ENCODE measurements at places on chromosomes 16 and 17.

DNA sequence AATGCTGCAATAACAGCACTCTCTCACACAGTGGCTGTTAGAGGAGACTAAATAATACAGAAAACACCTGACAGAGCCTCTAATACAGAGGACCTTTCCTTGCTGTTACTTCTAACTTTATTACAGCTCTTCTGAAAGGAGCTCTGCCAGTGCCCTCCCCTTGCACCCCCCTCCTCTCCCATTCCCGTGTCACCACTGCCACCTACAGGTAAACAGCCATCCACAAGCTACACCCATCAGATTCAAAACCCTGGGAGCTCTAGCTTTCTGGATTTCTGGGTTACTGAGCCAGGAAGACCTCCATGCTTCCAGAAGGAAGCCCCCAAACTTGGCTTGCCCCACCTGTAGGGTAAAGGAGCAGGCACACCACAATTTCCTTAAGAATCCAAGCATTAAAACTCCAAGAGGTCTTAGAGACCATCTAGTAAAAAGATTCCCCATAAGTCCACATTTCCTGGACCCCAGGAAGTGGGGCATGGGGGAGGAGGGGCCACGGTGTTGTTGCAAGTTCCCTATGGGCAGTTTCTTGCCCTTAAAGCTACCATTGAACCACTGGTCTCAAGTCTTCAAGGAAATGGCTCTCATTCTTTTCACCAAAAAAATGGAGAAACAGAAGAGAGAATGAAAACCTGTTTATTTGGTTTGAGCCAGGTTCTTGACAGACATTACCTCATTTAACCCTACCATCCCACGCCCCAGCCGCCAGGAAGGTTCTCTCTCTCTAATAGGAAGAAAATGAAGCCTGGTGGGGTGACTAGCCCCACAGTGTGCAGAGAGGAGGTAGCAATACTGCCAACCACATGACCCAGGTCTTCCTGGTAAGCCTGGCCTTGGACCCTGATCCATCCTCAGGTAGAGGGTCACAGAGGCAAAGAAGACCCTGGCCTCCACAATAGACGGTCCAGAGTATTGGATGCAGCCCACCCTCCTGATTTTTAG, 52.8 kb downstream of the TOM1L2 start:
- DNase-seq: peak; percentile 61

- no peak for DNase-seq
Observed at GRCh38 chr17:17376362-17376761, 73.2 kb downstream of the NT5M start.

- DNase-seq: no peak
Observed at GRCh38 chr17:6994666-6995256, 1.1 kb upstream of the ALOX12 start.

DNA sequence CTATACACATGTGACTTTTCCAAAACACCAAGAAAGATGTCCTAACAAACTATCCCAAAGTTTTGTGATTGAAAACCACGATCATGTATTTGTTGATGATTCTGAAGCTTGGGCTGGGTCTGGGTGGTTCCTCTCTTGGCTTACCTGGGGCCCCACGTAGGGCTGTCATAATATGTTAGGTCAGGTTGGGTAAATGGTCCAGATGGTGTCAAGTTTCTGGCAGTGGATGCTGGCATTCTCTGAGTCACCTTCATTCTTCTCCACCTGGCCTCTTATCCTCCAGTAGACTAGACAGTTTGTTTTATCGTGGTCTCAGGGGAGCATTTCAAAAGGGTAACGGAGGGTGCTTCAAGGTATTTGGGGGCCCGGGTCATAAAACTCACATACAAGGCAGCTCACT, 39.4 kb downstream of the SYCE1L start:
- DNase-seq: no peak

DNA sequence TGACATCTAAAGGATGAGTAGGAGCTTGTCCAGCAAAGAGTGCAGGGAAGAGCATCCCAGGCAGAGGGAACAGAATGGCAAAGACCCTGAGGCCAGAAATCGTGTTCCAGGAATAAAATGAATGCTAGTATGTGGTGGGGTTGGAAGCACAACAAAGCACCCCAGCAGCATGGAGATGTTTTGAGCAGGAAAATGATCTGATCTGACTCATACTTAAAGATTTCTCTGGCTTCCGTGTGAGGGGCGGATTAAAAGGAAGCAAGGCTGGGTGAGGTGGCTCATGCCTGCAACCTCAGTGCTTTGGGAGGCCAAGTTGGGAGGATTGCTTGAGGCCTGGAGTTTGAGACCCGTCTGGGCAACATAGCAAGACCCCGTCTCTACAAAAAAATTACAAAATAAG, 2.3 kb downstream of the SLC5A11 start:
- no peak for DNase-seq

DNA sequence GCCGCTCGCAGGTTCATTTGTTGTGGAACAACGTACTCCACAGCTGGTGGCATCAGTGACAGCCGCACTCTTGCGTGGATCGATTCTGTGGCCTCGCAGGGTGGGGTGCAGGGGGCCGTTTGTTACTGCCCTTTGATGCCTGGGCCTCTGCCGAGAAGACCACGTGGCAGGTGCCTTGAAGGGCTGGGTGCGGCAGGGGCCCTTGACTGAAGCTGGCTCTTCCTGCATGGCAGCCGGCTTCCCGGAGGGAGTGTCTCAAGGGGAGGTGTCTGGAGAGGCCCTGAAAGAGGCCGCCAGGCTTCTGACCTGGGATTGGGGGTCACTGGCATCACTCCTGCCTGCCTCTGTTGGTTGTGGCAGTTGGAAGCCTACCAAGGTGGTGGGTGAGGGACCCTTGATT, 43.8 kb downstream of the TBCD start:
- no peak for DNase-seq

- no peak for DNase-seq
Observed at GRCh38 chr17:1031711-1032110, 34.8 kb downstream of the TIMM22 start.

DNA sequence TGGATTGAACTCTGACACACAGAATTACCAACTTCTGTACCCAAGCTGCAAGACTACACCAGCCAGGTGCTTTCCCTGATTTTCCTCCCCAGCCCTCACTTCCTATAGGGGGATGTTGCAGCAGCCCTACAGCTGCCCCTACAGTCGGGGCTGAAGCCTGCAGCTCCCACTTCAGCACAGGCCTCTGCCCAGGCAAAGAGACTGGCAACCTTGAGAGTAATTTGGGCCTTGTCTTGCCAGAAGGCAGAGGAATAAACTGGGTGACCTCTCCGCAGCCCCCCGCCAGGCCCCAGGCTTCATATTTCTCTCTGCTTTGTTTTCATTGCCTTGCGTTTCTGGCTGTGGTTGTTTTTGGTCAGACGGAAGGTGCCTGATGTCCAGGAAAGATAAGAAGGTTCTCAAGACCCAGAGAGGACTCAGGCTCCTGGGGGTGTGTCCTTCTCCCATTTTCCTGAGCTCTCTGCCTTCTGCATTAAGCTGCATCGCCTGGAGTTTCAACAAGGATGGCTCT, 32.0 kb downstream of the SLC6A4 start:
- DNase-seq: peak; percentile 38

- DNase-seq: no peak
Observed at GRCh38 chr16:1494129-1494640, 1.0 kb downstream of the TELO2 start.

GRCh38 chr17:69547230-69547629, 132.7 kb downstream of the MAP2K6 start:
- DNase-seq: no peak

DNA sequence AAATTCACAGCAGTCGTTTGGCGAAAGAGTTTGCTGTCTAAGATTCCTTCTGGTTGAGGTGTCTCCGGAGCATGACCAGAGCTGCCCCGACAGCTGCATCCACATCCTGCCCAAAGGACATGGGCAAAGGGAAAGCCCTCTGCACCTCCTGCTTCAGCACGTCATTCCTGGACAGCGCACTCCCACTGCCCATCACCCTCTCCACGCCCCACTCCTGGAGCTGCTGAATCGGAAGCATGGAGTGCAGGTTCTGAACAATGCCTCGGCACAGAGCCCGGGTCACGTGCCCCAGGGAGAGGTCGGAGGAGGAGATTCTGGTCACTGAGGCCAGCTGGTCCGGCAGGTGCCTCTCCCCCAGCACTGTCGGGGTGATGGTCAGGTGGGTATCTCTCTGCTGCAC, 1.3 kb upstream of the TRPV1 start:
- no peak for DNase-seq
